ENCODE measurements at places on chromosomes 3 and 15. TPM values are rescaled to one million over a fixed set of nuclear protein-coding genes. Genes with fewer than 3 reads are reported as not detected.

The SMCO1 gene
- total RNA-seq, result not detected

The ACSBG1 gene
- 0.11 TPM for total RNA-seq

The P3H2 gene
- 9.0 TPM for total RNA-seq

The GOLGA8T gene
- total RNA-seq, result not detected

Measured in neural progenitor cell (in vitro differentiated cells).